ENCODE measurements at places on chromosomes 12 and 14.

GRCh38 chr14:92387578-92387977 is 64.6 kb downstream of the SLC24A4 start:
- no peak for DNase-seq

- no peak for DNase-seq
Measured at GRCh38 chr14:100159094-100159864, at the start of gene DEGS2. Gene DEGS2, minus strand, starts transcription at chr14:100159645. Its CDS starts 58 bp downstream, at chr14:100159587.

DNA sequence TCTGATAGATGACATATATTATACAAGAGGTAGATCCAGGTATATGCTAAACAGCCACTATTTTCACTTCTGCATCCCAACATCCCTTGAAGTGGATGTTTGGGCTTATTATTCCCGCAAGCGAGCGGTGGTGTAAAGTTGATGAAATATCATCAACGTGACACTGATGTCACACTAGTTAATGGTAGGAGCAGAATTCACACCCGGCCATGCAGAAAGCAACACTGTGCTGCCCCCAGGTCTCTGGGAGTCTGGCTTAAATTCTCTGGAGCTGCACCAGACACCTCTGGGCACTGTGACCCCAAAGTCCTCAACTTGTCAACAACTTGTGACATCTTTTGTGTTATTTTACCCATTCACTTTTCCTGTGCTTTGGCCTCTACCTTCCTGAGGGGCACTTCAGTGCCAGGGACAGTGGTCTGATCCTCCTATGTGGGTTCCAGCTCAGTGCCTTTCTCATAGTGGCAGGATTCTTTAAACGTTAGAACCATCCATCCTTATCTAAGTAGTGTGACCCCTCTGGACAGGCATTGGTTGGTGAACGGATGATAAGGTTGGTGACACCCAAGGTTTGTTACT is 952 bp downstream of the DRAM1 start:
- DNase-seq, result no peak

DNA sequence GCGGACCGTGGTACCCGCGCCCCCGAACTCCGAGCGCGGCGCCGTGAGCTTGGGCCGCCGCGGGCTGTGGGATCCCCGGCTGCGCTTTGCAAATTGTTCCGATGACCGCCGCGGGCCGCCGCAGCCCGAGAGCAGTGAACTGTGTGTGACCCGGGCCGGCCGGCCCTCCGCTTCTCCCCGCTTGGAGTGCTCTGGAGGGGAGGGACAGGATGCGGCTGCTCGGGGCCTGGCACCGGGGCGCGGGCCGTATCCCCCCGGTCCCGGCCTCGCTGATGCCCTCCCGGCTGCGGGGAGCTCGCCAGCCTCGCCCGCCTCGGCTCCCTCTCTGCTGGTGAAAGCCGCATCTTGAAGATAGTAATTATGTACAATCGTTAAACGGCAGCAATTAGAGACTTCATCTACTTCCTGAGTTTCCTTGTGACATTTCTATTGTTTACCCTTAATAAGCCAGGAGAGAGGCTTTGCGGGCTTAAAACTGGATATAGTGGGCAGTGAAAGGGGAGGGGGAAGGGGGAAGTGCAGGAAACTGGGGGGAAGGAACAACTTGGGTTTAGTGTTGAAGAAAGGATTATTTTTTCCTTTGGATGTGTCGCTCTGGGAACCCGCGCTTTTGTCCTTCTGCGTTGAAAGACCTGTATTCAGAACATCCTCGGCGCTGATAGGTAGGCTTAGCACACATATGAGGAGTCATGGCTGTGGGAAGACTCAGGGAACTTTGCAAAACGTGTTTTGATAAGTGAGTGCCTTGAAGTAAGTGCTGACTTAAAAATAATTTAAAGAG is 1.2 kb downstream of the PELI2 start:
- DNase-seq, result peak; percentile 15

DNA sequence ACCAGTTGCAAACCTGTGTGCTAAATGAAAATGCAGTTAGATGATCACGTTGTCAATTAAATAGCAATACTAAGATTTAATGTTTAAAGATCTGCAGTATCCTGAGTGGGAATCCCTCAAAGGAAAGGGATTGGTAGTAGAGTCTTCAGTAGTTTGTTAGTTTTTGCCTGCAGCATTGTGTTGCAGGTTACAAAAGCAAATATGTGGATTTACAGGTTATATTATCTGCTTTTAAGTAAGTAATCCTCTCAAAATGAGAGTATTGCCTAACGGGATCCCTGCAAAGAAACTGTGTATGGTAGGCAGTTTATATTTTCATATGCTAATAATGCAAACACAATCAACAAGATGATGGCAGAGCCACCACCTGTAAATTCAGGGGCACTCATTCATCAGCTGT is 72.2 kb upstream of the OSBPL8 start:
- no peak for DNase-seq

DNA sequence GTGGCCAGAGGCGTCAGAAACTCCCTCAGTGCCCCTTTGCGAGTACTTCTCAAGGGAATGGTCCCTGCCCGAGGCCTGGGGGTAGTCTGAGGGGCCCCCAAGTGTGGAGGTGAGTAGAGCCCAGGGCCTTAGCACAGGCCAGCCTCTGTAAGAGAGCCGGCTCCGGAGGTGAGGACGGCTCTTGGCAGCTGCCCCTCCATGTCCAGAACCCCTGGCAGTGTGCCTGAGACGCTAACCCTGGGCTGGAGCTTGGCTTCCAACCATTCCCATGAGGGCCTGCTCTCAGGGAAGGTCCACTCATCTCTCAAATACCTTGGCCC is 61.7 kb downstream of the PRMT8 start:
- DNase-seq, result no peak

DNA sequence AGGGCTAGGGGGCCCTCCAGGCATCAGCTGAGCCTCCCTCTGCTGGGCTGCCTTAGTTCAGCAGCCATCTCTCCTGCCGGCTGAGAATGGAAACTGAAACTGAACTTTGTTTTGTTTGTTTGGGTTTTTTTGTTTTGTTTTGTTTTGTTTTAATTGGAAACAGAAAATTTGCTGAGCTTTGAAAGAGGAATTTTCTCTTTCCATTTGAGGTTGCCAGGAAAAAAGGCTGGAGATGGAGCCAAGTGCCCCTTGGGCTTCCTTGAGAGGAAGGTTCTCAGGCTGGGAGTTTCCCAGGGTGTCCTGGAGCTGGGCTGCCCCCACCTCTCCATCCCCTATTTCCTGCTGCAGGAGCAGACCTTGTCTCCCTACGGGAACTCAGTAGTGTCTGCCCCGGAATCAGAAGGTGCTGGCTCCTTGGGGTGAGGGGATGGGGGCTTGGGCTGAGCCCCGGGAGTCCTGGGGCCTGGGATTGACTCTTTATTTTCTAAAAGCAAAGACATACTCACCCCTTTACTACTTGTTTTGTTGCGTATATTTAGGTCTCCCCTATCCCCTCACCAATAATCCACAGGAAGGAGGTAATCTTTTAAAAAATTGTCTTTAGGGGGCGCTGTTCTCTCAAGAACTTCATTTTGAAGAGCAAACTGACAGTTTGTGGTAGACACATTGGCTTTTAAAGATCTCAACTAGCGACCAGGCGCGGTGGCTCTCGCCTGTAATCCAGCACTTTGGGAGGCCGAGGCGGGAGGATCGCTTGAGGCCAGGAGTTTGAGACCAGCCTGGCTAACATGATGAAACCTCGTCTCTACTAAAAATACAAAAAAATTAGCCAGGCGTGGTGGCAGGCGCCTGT is 21.3 kb upstream of the OASL start:
- DNase-seq, result peak; percentile 35

- DNase-seq, result peak; percentile 38
Measured at GRCh38 chr12:105574056-105574715, 243.7 kb downstream of the C12orf75 start.

- no peak for DNase-seq
Measured at GRCh38 chr12:65854629-65855028, 30.3 kb downstream of the HMGA2 start.

DNA sequence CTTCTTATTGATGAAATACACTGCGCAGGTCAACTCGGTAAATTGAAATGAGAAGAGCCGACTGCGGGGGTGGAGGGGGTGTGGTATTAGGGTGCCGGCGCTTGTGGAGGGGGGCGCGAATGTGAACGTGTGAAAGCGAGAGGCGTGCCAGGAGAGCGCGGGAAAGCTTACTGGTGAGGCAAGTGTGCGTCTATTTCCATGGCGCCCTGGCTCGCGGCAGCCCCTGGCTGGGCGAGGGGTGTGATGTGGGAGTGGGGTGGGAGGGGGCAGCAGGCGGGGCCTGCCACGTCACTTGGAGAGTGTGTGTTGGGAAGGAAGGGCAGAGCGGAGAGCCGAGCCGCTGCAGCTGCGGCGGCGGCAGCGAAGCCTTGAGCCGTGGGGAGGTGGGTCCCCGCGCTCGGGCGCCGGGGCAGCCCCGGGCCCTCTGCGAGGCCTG is 88.8 kb downstream of the GALNT8 start:
- DNase-seq, result no peak

DNA sequence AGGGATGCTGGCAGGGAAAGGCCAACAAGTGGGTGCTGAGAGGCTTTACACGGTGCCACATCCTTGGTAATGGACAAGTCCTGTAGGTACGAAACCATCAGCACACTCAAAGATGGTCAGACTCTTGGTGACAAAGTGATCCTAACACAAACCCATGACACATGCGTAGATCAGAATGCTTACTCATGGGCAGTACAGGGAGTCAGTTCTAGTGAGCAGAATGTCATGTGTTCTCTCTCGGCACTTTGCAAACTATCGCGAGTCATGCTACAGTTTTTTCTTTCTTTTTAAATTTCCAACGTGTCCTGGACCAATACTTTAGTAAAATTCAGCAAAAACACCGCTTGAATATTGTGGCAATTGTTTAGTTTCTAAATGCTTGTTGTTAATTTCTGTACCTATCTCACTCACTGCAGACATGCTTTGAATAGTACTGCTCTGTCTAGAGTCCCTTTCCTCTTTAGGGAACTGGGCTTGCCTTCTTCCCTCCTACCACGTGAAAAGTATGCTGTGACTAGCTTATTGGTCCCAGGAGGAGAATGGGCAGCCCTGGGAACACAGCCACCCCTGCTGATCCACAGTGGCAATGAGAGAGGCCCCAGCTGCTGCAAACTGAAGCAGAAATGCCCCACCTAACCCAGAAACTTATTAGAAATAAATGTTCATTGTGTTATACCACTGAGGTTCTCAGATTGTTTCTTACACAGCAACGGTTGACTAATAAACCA is 62.4 kb downstream of the UBR7 start:
- peak; percentile 79 for DNase-seq

DNA sequence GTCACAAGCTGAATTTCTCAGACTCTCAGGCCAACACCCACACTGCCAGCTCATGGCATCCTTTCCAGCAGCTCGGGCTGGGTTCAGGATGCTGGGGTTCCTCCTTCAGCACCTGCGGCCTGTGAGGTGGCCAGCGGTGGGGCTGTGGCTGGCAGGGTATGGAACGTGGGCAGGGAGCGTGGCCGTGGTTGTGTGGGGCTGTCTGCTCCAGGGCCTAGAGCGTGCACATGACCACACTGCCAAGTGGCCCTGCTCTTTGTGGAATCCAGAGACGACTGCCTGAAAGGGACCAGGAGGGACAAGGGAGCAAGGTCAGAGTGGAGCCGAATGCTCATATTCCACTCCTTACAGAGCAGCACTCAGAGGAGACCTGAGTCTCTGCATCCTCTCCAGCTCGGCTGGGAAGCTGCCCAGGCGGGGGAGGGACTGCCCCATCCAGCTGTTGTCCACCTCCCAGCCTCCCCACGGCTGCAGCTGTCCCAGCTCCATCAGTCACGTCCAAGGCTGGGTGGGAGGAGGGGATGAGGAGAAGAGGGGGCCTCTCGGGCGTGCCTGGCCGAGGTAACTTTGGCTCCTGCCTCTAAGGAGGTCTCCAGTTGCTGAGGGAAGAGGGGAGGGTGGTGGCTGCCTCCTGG is 71.3 kb downstream of the TSPAN9 start:
- DNase-seq, result no peak

- peak; percentile 49 for DNase-seq
Measured at GRCh38 chr14:32702562-32702961, 236.1 kb upstream of the NPAS3 start.

DNA sequence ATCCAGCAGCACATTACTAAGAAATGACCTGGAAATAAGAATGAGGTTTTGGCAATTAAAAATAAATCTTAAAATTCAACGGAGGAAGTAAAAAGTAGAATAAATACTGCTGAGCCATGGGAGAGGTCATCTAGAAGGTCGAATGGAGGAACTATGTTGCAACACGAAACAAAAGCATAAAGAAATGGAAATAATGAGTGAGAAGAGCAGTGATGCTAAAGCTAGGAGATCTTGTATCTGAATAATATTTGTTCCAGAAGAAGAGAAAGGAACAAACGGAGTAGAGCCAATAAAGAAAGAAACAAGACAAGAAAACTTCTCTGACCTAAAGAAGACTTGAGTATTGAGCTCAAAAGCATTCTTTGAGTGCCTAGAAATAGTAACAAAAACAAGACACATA is 6.6 kb upstream of the KRT7 start:
- no peak for DNase-seq

- DNase-seq, result no peak
Measured at GRCh38 chr14:89912221-89912620, 42.3 kb downstream of the EFCAB11 start.

- DNase-seq, result no peak
Measured at GRCh38 chr14:38039496-38039895, 168.2 kb upstream of the SSTR1 start.

- no peak for DNase-seq
Measured at GRCh38 chr12:89796798-89797382, 88.3 kb upstream of the ATP2B1 start.

GRCh38 chr14:22549981-22550673 is 38.9 kb downstream of the DAD1 start:
- no peak for DNase-seq

- DNase-seq, result peak; percentile 43
Measured at GRCh38 chr12:25655702-25656101, 102.6 kb upstream of the LMNTD1 start.

DNA sequence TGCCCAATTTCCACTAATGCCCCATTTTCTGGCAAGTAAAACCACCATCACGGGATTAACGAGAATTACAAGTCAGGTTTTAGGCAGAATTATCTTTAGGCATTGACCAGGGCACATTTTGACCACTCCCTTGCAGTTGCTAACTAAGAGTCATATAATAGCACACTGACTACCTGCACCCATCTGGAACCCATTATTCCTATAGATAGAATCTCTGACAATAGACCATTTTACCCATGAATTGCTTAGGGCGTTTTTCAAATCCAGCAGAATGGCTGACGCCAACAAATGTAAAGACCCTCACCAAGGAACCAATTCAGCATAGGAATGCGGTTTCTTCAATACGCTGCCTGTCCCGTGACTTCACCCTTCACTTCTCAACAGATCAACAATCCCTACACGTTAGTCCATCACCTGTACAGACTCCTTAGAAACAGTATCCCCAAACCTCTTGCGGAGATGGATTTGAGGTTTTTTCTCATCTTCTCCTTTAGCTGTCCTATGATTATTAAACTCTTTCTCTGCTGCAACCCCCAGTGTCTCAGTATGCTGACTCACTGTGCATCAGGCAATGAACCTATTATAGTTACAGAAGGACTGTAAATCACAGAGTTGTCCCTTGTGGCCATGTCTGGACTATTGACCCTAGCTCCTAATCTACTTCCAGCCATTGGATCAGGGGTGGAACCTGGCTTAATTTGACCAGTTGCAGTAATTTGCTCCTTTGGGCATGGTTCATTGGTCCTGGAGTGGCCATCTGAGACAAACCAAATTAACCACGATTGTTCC is 177.3 kb upstream of the PLXNC1 start:
- no peak for DNase-seq
